ENCODE measurements at places on chromosomes 2 and 18.
A peak's percentile ranks its signal among the peaks of the same experiment; 100 is the strongest.

DNA sequence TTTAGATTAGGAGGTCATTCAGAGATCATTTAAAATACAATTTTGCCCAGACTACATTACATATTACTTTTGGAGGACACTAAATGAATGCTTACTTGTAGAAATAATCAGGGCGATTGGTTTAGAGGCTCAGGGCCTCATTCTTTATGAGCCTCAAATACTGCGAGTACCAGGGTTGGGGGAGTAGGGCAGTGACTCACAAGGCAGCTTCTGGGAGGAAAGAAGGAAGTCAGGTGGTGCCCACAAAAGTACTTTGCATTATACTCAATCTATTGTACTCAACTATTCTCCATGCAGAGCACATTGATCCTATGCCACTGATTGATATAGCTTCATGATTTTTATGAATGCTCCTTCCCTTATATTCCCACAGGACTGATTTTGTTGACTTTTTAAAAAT is 166.9 kb downstream of the SOCS6 start:
- DNase-seq = no peak

DNA sequence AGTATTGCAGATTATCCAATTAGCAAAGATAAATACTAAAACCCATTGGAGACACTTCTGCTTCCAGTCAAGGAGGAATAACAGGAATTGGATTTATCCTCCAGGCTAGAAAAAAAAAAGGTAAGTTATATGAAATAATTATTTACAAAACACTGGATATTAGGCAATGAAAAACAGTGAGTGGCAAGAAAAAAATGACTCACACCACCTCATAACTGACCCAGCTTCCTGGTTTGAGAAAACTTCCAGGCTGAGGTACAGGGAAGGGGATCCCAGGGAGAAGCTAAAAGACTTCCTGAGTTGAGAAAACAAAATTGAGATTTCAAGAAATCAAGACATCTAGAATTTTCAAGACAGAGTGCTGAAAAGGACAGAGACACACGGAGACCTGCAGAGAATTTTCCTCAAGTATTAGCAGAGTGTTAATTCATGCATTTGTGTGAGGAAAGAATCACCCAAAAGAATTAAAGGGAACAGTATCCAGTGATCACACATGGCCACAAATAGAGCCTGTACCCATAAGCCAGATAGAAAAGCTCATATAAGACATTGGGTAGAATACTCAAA is 17.4 kb downstream of the SRD5A2 start:
- no peak for DNase-seq

- peak; percentile 51 for DNase-seq
These were observed 2.2 kb downstream of the ITM2C start for GRCh38 chr2:230866756-230867523.

DNA sequence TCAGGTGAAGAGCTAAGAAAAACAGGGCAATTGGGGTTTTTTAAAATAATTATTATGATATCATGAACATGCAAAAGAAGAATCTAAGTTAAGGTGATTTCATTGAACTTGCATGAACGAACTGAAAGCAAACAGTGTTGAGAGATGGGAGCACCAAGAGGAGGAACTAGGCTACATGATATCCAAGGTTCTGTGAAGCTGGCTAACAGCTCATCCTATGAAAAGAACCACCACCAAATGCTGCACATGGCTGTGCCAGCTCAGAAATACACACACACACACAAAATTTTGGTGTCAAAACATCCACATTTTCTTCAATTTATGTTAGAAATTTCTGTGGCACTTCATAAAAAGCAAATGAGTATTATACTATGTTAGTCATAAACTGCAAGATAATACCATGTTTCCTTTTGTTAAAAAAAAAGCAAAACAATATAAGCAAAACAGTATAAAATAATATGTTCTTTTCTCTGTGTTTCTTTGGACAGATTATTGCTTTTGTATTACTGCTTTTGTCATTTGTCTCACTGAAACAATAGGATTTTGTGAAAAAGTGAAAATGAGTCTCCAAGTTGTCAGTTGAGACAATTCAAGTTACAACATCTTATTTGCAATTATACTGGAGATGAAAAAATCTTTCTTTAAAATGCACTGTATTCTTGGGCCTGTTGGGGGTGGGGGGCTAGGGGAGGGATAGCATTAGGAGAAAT is 12.6 kb upstream of the TTC32 start:
- DNase-seq = no peak

DNA sequence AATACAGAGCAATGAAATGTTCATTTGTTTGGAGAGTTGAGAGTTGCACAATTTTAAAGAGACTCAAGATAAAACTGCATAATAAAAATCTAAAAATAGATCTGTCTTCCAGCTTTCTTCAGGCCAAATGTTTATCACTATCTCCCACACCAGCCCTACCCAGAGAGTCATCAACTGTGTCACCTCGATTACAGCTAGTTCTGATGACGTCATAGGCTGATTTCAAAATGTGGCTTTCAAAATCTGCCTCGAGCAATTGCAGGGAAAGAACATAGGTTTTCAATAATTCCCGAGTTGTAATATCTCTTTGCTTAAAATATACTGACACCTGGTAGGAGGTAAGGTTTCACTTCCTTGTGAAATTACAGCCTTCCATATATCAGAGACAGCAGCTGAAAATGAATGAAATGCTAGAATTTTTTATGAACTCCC is 677.6 kb upstream of the ID2 start:
- DNase-seq = peak; percentile 52

DNA sequence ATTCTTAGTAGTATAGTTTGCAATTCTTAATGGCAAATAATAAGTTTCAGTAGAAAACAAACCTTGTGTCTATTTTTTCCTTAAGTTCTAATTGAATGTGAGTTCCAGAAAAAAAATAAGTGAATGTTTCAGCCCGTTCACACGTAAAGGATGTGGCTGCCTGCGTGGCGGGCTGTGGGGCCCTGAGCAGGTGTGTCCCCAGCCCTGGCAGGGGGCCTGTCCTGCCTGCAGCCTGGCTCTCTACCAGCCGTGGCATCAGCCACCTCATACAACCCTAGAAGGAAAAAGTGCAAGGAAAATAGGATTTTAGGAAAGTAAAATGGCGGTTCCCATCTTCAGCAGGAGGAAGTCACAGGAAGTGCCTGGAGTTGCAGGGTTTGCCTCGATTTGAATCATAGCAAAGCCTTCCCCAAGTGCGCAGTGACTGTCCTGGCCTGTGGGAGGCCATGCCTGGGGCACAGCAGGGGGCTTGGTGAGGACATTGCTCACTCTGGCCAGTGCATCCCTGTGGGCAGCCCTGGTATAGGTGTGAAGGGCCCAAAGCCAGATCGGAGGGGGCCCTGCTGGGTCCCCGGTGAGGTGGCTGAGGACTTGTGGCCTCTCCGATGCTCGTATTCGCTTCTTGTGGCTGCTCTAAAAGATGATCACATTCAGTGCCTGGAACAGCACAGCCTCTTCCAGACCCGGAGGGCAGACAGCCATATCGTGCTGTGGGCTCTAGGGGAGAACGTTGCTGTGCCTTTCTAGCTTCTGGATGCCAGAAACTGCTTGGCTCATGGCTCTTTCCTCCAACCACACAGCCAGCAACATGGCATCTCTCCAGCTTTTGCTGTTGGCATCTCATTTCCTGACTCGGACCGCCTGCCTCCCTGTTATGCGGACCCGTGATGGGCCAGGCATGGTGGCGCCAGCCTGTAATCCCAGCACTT is 12.6 kb downstream of the DTYMK start:
- DNase-seq = no peak

GRCh38 chr18:61964616-61965015 is 71.8 kb upstream of the RNF152 start:
- DNase-seq = no peak

- no peak for DNase-seq
These were observed 20.4 kb downstream of the CCT7 start for GRCh38 chr2:73254343-73255006.

DNA sequence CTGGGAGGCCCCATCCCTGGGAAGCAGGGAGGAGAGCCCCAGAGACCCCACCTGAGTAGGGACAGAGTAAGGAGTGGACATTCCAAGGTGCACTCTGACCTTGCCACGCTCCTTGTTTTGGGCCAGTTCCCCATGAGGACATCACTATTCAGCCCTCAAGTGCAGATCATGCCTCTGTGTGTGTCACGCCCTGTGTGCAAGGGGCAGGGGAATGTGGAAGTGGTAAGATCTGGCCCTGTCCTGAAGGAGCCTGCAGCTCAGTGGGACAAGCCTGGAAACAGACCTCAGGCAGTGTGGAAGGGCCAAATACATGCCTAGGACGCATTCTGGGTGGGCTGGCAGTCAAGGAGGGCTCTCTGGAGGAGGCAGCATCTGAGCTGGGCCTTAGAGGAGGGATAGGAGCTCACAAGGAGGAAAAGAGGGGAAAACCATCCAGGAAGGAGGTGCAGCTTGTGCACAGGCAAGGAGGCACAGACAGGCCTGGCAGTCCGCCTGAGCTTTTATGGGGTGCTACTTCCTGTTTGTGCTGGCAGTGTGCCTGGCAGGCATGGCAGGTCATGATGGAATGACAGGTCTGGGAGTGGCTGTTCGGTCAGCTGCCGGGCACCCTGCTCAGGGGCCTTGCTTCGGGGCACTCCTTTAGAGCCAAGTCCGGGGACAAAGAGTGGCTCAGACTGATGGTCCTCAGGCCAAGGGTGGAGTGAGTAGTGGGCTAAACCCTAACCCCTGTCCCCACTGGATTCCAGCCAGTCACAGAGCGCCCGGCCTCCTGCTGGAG is 3.3 kb downstream of the KLHL30 start:
- no peak for DNase-seq

GRCh38 chr2:179569831-179570233 is 291.6 kb downstream of the ZNF385B start:
- no peak for DNase-seq
